ENCODE measurements at places on chromosomes 7 and 10.

DNA sequence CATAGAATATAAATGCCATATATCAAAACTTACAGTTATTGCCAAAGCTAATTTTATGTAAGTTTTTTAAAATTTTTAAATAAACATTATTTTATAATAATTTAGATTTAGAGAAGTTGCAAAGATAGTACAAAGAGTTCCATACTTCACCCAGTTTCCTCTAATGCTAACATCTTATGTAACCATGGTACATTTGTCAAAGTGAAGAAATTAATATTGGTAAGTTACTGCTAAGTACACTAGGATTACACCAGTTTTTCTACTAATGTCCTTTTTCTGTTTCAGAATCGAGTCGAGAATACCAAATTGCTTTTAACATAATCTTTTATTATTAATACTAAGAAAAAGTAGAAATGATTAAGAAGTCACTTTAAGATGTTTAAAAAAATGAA is 29.2 kb downstream of the CSGALNACT2 start:
- DNase-seq: no peak

DNA sequence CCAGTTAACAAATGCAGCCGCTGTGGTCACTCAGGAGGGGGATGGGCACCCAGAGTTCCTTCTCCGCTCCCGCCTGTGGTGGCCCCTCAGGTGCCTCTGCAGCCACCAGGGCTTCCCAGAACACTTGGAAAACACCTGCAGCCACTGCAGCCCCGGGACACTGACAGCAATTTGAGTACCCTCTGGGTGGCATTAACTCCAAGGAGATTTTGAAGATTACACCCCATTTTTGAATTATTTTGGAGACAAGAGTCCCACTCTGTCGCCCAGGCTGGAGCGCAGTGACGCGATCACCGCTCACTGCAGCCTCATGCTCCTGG is 32.2 kb downstream of the IL15RA start:
- no peak for DNase-seq

GRCh38 chr7:157795643-157796042 is 458.8 kb downstream of the DNAJB6 start:
- DNase-seq: no peak

DNA sequence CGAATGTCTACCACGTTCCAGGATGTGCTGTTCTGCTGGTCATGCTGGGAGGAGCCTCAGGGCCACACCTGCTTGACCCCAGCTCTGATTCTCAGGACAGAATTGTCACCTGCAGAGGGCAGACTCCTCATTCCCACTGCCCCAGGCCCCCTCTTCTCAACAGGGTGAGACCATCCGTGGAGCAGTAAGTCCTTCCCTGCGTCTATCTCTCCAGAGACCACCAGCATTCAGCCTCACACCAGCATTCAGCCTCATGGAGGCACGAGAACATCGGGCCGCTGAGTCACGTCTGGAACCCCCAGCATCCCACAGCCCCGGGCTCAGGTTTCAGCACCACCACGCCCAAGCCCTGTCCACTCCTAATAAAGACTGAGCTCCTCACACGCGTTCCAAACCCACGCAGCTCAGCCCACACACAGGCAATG is 273.4 kb downstream of the DIP2C start:
- DNase-seq: no peak

- DNase-seq: peak; percentile 28
Observed at GRCh38 chr7:36670585-36671431, 53.5 kb downstream of the AOAH start.
